Activated CD4-positive, alpha-beta memory T cell treated with anti-CD3 and anti-CD28 coated beads for 36 hours (primary cell): ENCODE measurements at places on chromosomes 1 and 21.
A peak's percentile ranks its signal among the peaks of the same experiment; 100 is the strongest.

GRCh38 chr1:41917076-41917475, 1.6 kb downstream of the HIVEP3 start:
- no peak for DNase-seq

DNA sequence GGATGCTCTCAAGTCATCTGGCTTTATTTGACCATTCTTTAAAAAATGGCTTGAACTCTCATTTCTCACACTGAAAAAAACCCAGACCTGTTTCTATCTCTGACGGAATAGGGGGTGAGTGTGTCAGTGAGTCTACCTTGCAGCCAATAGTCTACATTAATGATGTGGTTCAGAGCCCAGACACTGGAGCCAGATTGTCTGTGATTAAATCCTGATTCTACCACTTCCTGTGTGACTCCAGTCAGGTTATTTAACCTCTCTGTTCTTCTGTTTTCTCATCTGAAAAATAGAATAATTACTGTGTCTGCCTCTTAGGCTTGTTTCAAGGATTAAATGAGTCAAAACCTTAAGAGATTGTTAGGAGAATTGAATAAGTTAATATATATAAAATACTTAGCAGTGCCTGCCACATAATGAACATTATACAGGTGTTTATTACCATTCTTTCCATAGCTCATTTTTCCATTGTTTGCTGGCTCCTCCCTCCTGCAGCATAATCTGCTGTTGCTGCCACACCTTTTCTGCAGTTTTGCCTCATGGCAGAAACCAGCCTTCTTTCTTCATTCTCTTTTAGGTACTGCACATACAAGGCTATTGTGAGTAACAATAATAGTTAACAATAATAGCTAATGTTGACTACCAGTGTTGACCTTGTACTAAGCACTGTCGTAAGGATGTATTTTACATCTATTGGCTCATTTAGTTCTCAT, 157.6 kb upstream of the IVNS1ABP start:
- no peak for DNase-seq

- DNase-seq: peak; percentile 69
These were observed at the start of gene FMO5 for GRCh38 chr1:147225193-147225730. Gene FMO5, minus strand, starts transcription at chr1:147225339. Its CDS starts 310 bp downstream, at chr1:147225029.

- no peak for DNase-seq
These were observed 7.6 kb downstream of the PADI4 start for GRCh38 chr1:17315542-17316130.

GRCh38 chr1:54121482-54122134, 31.2 kb downstream of the CDCP2 start:
- DNase-seq: peak; percentile 78

- peak; percentile 69 for DNase-seq
These were observed 42.3 kb upstream of the NFASC start for GRCh38 chr1:204828352-204828850.
